SW 1271 (cell line): ENCODE measurements at places on chromosomes 13 and 19.

DNA sequence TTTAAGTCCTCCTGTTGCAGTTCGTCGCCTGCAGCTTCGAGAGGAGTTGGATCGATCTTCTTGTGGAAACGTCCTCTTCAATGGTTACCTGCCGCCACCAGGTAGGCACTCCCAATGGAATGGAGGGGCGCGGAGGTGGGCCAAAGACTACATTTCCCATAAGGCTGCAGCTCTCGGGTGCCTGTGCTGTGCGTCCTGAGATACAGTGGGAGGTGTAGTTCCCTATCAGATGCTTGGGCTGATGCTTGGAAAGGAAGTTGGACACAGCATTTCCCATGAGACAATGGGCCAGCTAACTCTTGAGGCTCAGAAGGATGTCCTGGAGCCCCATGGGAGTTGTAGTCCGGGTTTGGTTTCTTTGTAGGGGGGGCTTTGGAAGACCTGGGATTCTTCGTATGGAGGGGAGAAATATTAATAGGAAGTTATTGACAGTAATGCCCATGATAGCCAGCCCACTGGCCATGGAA, 1.8 kb downstream of the SHKBP1 start:
- no peak for DNase-seq

- DNase-seq: no peak
Measured at GRCh38 chr13:106617561-106617960, 49.6 kb upstream of the ARGLU1 start.

DNA sequence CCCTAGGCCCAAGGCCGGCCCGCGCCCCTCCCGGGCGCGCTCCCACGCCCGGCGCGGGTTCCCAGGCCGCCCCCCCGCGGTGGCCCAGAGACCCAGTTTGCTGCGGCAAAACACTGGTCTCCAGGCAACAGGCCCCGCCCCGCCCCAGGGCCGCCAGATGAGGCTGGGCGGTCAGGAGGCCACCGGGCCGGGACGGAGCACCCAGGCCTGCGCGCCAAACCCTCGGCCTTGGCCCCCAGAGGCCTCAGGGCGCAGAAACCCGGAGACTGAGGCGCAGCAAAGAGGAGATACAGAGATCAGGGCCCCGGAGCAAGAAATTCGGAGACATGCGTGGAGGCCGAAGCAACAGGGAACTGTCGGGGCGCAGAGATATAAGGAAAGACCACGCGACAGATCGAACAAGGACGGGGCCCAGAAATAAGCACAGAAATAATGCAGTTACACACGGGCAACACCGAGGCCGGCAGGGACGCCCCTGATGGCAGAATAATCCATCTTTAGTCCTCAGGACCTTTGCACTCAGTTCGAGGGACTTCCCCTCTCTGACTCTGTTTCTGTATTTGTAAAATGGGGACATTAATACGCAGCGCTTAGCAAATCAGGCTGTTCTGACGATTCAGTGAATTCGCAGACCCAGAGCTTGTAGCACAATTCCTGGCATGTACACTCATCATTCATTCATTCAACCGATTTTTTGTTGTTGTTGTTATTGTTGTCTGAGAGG, 20.8 kb upstream of the ERCC1 start:
- DNase-seq: peak; percentile 41

- no peak for DNase-seq
Measured at GRCh38 chr13:63671296-63671695, 2255.6 kb upstream of the PCDH20 start.

DNA sequence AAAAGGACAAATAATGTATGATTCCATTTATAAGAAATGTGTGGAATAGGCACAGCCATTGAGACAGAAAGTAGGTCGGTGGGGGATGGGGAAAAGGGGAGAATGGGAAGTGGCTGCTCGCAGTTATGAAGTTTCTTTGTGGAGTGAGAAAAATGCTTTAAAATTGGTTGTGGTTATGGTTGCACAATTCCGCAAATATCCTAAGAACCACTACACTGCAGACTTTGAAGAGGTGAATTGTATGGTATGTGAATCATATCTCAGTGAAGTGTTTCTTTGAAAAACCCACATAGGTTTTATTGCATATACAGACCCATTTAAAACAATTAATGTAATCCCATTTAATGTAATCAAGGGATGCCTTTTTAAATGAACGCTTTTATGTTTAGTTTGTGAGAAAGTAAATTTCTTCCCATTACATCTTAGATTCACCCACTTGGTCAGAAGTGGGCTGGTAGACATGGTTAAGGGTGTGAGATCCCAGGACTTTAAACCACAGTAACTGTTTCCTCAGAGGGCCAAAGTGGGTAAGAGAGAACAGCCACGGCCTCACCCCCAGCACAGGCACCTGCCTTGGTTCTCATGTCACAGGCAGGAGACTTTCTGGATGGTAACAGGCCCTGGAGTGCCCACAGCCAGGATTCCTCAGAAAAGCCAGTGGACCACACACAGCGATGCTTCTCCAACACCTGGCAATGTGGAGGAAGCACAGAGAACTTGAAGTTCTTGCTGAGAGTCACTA, 119.3 kb upstream of the GJB6 start:
- no peak for DNase-seq

DNA sequence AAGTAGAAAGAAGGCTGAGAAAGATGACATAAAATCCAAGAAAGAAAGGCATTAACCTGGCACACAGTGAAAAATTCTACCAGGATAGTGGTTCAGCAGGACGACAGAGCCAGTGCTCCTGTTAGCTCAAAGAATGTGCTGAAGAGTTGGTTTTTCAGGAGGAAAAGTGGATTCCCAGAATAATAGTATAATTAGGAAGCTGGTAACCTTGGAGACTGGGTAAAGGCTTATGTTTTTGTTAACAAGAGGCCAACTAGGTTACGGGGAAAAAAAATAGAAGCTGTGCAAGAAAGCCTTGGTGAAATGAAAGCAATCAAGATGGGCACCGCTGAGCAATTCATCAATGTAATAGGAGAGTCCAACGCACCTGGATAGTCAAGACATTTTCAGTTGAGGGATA, 54.7 kb downstream of the SLC15A1 start:
- no peak for DNase-seq

DNA sequence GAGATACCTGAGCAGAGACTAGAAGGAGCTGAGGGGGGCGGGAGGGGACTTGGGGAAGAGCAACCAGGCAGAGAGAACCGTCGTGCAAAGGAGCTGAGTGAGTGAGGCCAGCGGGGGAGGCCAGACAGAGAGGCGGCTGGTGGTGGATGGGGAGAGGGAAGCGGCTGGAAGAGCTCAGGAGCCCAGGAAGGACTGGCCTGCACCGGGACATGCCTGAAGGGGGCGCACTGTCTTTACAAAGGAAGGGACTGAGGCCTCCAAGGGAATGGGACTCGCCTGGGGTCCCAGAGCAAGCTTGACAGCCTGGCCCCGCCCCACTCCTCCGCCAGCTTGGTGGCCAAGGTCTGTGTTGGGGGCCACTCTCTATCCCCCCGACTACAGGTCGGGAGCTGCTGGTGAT, 14.9 kb downstream of the ONECUT3 start:
- no peak for DNase-seq

DNA sequence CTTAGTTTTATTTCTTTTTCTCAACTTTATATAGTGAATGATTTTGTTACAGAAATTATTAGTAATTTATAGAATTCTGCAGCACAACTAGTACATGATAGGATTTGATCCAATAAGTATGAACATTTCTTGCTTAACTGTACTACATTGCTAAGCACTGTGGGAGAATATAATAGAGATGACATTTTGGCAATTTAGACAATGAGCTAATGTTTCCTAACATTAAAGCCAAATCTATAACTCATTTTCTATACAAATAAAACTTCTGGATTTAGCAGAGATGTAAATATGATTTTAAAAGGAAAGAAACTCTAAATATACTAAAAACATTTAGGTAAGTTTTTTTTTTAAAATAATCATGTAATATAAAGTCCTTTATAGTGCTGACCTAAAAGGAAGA, 87.3 kb downstream of the FNDC3A start:
- DNase-seq: no peak

DNA sequence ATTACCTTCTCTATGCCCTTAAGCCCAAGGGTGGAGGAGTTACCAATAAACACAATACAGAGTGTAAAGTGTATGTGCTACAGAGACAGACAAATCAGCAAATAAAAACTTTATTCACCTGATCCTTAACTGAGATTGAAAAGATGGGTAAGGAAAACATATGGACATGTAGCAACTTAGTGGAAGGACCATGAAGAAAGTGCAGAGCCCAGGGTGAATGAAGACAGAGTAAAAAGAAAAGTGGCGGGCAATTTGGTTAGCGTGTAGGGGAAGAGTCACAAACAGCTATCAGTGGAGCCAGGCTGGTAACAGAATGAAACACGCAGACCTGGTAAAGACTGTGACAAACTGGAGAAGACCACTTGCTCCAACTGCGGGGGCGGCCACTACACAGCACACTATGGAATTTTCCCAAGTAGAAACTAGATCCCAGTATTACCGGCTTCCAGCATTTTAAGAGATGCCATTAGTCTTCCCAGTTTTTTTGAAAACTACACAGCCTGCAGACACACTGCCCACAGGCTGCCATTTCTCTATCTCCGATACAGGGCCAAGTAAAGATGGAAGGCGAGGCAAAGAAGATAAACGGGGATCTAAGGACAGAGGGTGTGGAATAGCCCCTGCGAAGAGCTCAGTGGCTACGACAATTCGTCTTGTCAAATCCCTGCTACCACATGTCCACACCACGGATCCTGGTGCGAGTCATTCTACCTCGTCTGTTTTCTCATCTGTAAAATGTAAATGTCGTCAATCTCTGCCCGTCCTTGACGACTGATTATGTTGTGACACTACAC, 1.2 kb downstream of the UQCRFS1 start:
- DNase-seq: no peak
